Body of pancreas (tissue), 4 donors: ENCODE measurements at places on chromosomes 4 and X. TPM values are rescaled to one million over a fixed set of nuclear protein-coding genes. Genes with fewer than 3 reads are reported as not detected.

SATL1 gene
- not detected for total RNA-seq

SLC4A4 gene
- 334 TPM for total RNA-seq

MAOB gene
- 5.7 TPM for total RNA-seq

TECRL gene
- not detected for total RNA-seq

PAGE2B gene
- not detected for total RNA-seq

DNA sequence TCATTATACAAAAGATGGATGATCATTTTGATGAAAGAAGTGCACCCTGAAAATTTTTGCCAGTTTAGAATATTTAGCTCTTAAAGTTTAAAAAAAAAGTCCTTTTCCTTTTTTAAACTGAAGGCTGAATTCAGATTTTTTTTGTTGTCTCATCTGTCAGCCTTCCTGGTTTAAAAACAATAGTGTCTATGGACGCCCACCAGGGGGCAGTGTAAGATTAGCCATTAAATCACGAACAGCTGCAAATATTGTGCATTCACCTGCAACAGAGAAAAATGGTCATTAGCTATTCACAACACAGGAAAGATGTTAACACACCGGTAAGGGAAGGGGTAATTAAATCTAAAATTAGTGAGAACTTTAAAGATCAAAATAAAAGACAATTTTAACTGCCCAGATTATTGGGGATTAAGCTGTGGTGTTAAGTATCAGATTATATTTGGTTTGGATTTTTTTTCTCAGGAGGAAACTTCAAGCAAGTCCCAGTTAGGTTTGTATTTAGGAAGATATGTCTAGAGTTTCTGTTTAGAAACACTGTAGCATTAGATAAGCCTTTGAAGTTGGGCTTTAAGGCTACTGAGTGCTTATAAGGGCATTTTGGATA lies 4.4 kb upstream of the CXorf38 start:
- no peak overlapping the region for H3K4me3 ChIP-seq
- no peaks in the 10 kb centered on the region for H3K36me3 ChIP-seq
- DNase-seq, result peak; percentile 84
- peaks cover 4% of the 10 kb centered on the region for H3K4me1 ChIP-seq
- H3K27ac ChIP-seq, result no peak overlapping the region

DNA sequence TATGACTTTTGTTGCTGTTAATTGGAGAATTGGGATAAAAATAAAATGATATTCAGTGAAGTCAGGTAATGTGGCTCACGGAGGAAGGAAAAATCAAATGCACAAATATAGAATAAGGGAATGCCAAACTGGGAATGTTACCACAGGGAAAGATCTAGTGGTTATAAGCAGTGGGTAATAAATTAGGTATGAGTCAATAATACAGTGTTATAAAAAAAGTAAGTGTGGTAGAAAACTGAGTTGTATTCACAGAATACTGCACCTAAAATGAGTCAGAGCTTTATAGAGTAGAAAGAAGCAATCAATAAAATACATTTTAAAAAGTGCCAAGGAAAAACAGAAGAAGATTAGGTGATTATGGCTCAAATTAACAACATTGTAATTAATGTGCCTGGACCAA lies 34.5 kb downstream of the INTS12 start:
- no peak overlapping the region for H3K27ac ChIP-seq
- DNase-seq, result no peak
- no peak overlapping the region for H3K4me3 ChIP-seq

- no peaks in the 10 kb centered on the region for H3K27me3 ChIP-seq
- H3K4me3 ChIP-seq, result no peak overlapping the region
- no peaks in the 10 kb centered on the region for H3K36me3 ChIP-seq
- no peaks in the 10 kb centered on the region for H3K4me1 ChIP-seq
Measured at GRCh38 chr4:176545872-176546271, 226.1 kb downstream of the SPCS3 start.

DNA sequence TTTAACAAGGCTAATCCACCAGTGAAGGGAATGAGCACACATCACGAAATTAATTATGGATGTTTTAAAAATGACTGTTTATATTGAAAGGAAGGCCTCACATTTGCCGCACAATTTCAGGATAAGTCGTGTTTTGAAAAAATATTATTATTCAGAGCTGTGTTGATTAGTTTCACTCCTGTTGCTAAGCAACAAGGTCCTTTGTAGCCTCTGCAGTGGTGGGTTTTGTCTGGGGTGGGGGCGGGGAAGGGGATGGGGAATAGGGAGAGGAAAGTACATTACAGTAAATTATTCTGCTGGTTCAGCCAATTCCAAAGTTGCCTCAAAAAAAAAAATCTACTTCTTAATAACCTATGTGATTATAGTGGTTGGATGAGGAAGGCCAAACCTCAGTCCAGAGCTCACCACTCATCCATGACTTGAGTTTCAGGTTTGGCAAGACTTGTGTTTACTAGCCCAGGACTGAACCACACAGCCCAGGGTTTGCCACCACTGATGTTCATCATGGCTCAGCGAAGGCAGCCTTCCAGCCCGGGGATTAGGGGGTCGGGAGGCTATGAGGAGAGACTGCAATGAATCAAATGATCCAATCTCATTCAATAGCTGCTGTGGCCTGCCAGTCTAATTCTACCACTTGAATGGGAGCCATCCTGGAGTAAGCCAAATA lies 162.5 kb upstream of the ATP6AP2 start:
- H3K36me3 ChIP-seq, result no peaks in the 10 kb centered on the region
- H3K4me3 ChIP-seq, result no peak overlapping the region
- DNase-seq, result no peak
- no peaks in the 10 kb centered on the region for H3K27me3 ChIP-seq
- H3K4me1 ChIP-seq, result no peaks in the 10 kb centered on the region
- H3K27ac ChIP-seq, result no peak overlapping the region
